Uterus (tissue), 4 donors: ENCODE measurements at places on chromosomes 2 and 18. TPM values are rescaled to one million over a fixed set of nuclear protein-coding genes. Genes with fewer than 3 reads are reported as not detected.

DNA sequence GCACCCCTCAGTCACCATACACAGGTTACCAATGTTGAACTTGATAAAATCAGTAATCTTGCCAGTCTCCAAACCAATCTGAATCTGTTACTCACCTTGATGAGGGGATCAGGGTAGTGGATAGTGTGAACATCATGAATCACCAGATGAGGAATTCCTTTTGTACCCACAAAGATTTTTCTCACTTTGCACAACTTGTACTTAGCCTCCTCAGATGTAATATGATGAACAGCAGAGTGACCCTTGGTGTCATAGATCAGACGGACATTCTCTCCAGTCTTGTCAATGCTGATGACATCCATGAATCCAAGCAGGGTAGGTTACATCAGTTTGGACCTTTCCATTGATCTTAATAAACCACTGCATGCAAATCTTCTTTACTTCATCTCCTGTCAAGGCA, 54.7 kb downstream of the MDH1 start:
- DNase-seq = no peak

- DNase-seq = no peak
Measured at GRCh38 chr2:74538881-74539339, 9.2 kb downstream of the HTRA2 start.

GRCh38 chr2:238087211-238087610, 12.9 kb upstream of the ESPNL start:
- no peak for DNase-seq

DNA sequence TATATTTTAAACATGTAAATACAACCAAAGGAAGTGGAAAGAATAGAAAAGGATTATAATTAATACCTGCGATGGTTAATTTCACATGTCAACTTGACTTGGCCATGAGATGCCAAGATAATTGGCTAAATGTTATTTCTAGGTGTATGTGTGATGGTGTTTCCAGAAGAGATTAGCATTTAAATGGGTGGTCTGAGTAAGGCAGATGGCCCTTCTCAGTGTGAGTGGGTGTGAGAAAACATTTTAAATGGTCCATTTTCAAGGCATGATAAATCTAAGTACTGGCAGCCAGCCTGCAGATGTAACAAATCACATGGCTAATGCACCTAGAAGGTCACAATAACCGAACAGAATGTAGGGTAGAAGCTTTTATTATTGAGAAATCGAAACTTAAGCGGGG, 99.6 kb upstream of the CDH7 start:
- DNase-seq = no peak

DNA sequence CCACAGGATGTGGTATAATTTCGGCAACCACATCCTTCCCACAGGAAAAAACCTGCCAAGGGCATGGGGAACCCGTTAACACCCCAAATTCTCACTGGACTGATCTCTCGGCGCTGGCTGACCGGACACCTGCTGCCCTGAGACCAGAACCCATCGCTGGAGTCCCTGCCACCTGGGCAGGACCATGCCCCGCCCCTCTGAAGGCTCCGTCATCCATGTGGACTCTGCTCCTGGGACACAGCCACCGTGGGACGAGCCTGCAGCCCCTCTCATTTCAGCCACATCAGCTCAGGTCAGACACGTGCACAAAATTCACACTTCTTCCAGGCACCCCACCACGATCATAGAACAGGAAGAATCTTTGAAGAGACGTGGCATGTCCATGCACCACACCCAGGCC, 108.2 kb downstream of the ZNF516 start:
- no peak for DNase-seq

DNA sequence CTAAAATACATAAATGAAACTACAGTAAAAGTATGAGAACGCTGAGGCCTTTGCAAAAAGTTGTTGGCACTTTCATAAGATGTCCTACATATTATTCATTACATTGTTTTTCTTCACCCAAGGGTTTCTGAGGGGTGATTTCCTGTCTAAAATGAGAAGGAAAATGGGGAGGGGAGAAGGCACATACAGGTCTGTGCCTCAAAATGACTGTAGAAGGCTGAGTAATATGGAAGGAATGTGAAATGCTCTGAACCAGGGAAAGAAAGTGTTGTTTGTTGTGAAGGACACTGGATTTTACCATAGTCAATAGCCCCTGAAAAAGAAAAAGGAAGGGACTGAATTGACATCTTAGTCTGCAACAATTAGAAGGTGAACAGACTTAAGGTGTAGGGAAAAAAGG, 99.5 kb upstream of the RNF152 start:
- DNase-seq = no peak

- no peak for DNase-seq
Measured at GRCh38 chr18:939166-939565, 34.5 kb downstream of the ADCYAP1 start.

DNA sequence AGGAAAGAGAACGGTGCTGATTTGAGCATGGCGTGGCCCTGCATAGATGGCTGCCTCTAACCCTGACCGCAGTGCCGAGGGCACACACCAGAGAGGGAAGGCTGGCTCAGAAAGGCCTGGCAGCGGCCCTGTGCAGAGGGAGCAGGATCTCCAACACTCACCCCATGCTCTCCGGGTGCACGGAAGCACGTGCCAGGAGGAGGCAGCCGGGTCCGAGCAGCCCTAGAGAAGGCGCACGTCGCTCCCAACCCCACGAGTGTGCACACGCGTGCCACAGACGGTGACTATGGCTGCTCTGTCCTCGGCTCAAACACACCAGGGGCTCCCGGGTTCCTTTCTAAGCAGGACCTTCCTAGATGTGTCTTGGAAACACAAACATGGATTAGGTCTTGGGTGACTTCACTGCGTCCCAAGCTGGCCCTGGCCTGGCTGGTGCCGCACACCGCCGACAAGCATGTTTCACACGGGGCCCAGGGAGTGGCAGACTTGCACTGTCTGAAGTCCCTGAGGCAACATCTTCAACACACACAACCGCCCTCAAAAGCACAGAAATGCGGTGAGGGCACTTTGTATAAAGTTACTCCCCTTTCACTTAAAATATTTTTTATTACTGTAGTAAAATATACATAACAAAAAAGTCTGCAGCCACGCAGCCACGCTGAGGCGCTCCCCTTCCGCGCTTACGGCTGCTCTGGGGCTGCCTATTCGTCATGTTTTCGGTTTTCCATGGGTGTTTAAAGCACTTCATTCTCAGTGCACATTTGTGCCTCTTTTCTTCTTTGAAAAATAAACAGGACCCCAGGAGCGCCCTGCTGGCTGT, 110.0 kb downstream of the ZNF516 start:
- DNase-seq = peak; percentile 11

DNA sequence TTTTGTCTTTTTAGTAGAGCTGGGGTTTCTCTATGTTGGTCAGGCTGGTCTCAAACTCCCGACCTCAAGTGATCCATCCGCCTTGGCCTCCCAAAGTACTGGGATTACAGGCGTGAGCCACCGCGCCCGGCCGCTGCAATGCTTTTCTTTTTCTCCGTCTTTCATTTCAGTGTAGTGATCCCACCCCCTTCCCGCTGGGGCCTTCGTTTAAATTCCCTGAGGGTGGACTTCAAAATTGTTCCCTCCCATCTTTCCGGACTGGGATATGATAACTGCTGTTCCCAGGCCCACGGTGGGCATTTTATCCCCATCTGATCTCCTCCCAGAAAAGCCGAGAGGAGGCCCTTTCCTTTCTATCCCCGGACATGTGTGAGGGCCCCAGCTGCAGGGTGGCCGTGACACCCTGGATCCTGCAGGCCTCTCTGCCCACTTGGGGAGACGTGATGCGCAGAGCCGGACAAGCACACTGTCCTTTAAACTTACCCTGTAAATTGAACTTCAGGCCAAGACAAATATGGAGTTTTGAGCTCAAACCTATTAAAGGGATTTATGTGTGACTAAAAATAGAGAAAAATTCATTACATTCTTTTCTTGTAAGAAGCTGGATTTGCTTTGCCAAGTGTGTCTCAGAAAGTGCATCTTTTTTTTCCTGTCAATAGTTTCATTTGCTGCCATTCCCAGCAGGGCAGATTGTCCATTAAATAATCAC, 54.5 kb upstream of the AFF3 start:
- peak; percentile 37 for DNase-seq

- no peak for DNase-seq
Measured at GRCh38 chr2:145141981-145142380, 622.1 kb upstream of the ZEB2 start.

GNAL gene
- total RNA-seq = 20.2 TPM

SERPINB11 gene
- not detected for total RNA-seq

GPR45 gene
- total RNA-seq = not detected

MC4R gene
- 0.41 TPM for total RNA-seq
